ENCODE measurements at places on chromosomes 2 and 18.

GRCh38 chr18:63928331-63928730, 20.6 kb downstream of the SERPINB10 start:
- no peak for DNase-seq
- H3K4me3 ChIP-seq, result no peak overlapping the region
- H3K36me3 ChIP-seq, result no peaks in the 10 kb centered on the region

GRCh38 chr2:143121079-143121478, 8.1 kb upstream of the ARHGAP15 start:
- no peaks in the 10 kb centered on the region for H3K4me1 ChIP-seq
- H3K27me3 ChIP-seq, result no peaks in the 10 kb centered on the region
- H3K36me3 ChIP-seq, result no peaks in the 10 kb centered on the region
- H3K27ac ChIP-seq, result no peak overlapping the region

- H3K27me3 ChIP-seq, result no peaks in the 10 kb centered on the region
- H3K36me3 ChIP-seq, result no peaks in the 10 kb centered on the region
- H3K4me3 ChIP-seq, result no peak overlapping the region
- H3K27ac ChIP-seq, result no peak overlapping the region
Observed at GRCh38 chr2:31192396-31192795, 24.9 kb downstream of the CAPN14 start.

DNA sequence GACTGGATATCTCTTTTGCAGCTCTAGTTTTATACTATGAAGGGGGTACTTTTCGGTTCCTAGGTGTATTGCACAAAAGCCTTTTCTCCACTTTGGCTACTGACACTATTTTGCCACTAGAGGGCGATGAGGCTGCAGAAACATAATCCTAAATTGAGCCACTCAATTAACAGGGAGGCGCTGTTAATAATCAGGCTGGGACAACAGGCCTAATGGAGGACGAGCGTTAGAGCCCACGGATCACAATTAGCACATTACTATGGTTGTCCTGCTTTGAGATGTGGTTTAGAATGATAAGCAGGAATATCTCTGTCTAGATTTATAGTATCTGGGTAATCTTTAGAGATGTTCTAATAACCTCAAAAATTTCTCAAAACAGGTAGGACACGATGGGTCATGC, 62.2 kb upstream of the PMAIP1 start:
- no peaks in the 10 kb centered on the region for H3K4me1 ChIP-seq
- no peaks in the 10 kb centered on the region for H3K36me3 ChIP-seq
- H3K4me3 ChIP-seq, result no peak overlapping the region
- H3K27me3 ChIP-seq, result no peaks in the 10 kb centered on the region

DNA sequence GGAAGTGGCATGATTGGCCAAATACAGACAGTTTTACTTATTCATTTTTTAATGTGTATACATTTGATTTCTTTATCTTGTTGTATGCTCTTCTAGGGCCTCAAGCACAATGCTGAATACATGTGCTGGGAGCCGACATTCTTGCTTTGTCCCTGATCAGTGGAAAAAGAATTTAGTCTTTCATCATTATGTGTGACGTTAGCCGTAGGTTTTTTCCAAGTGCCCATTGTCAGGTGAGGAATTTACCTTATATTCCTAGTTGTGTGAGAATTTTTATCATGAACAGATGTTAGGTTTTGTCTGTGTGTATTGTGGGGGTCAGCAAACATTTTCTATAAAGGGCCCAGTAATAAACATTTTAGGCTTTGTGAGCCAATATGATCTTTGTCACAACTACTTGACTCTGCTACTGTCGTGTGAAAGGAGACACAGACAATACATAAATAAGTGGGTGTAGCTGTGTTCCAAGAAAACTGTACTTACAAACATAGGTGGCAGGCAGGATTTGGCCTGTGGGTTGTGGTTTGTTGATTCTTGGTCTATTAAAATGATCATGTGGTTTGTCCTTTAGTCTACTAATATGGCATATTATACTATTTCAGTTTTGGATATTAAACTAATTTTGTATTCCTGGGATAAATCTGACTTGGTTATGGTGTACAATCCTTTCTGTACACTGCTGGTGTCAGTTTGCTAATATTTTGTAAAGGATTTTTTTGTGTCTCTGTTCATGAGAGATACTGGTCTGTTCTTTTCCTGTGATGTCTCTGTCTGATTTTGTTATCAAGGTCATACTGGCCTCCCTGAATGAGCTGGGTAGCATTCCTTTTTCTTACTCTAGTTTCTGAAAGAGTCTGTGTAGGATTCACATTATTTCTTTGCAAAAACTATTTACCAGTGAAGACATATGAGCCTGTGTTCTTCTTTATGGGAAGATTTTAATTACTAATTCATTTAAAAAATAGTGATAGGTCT, 132.2 kb upstream of the SMAD7 start:
- DNase-seq, result no peak
- H3K36me3 ChIP-seq, result no peaks in the 10 kb centered on the region
- H3K4me3 ChIP-seq, result no peak overlapping the region
- no peak overlapping the region for H3K27ac ChIP-seq
- no peaks in the 10 kb centered on the region for H3K27me3 ChIP-seq

GRCh38 chr2:225020168-225020849, 22.0 kb downstream of the DOCK10 start:
- no peak overlapping the region for H3K4me3 ChIP-seq
- no peaks in the 10 kb centered on the region for H3K4me1 ChIP-seq
- H3K27ac ChIP-seq, result no peak overlapping the region
- H3K27me3 ChIP-seq, result no peaks in the 10 kb centered on the region
- DNase-seq, result no peak

GRCh38 chr2:231648579-231649174, 56.0 kb downstream of the TEX44 start:
- H3K36me3 ChIP-seq, result no peaks in the 10 kb centered on the region
- H3K27ac ChIP-seq, result no peak overlapping the region
- no peaks in the 10 kb centered on the region for H3K27me3 ChIP-seq
- peaks cover 10% of the 10 kb centered on the region for H3K4me1 ChIP-seq
- no peak overlapping the region for H3K4me3 ChIP-seq
- DNase-seq, result peak; percentile 37

GRCh38 chr2:221671515-221671914, 99.4 kb upstream of the EPHA4 start:
- no peak overlapping the region for H3K27ac ChIP-seq
- DNase-seq, result no peak
- H3K27me3 ChIP-seq, result no peaks in the 10 kb centered on the region
- no peaks in the 10 kb centered on the region for H3K36me3 ChIP-seq

- no peak overlapping the region for H3K4me3 ChIP-seq
- DNase-seq, result no peak
- no peaks in the 10 kb centered on the region for H3K4me1 ChIP-seq
- H3K36me3 ChIP-seq, result peaks cover 5% of the 10 kb centered on the region
- no peaks in the 10 kb centered on the region for H3K27me3 ChIP-seq
Observed at GRCh38 chr2:32810909-32811495, 135.8 kb upstream of the LTBP1 start.

GRCh38 chr2:177328056-177328455, 63.5 kb upstream of the NFE2L2 start:
- DNase-seq, result no peak
- no peaks in the 10 kb centered on the region for H3K27me3 ChIP-seq
- H3K27ac ChIP-seq, result no peak overlapping the region
- H3K4me1 ChIP-seq, result peaks cover 5% of the 10 kb centered on the region
- no peaks in the 10 kb centered on the region for H3K36me3 ChIP-seq
- no peak overlapping the region for H3K4me3 ChIP-seq
